ENCODE measurements at places on chromosomes 3 and 15. TPM values are rescaled to one million over a fixed set of nuclear protein-coding genes. Genes with fewer than 3 reads are reported as not detected.

The ECE2 gene
- not detected for total RNA-seq

- no peak for DNase-seq
Measured at GRCh38 chr3:11523572-11524101, 120.1 kb downstream of the VGLL4 start.

GRCh38 chr3:99817047-99817436 lies 620 bp upstream of the CMSS1 start:
- DNase-seq: peak; percentile 37

The ARPIN gene
- 12.0 TPM for total RNA-seq

DNA sequence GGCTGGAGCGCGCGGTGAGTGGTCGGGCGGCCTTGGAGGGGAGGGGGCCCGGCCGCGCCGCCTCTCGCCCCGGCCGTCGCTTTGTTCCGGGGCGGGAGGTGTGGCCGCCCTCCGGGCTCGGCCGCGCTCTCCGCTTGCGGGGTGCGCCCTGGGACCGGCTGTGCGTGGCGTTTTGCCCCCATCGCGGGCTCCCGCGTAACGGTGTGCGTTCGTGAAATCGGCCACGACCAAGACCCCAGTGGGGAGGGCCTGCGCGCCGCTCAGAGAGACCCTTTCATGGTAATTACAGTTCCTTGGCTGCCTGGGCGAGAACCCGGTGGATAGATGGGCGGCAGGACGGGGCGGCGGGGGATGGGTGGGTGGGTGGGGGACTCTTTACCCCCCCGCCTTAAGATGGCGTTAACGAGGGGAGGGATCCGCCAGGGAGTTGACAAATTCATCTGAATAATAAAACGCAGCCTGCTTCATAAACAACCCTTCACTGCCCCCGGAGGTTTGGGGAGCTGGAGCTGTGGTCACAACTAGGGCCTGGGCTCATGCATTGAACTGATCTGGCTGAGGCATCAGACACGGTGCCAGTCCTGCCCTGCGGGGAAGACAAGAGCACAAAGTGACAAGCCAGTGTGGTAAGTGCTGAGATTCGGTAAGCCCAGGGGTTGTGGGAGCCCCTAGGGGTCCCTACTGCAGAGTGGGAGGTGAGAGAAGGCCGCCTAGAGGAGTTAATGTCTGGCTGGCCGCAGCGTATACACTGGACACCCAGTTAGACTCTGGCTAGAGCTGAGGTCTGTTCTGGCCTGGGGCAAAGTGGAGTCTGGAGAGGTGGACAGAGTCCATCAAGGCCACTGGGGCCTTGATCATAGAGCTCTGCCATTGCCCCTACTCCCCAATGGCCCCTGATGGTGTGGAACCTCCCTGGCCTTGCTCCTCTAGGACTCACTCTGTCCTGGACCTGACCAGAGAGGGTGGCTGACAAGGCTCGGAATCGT lies 668 bp downstream of the MRAS start:
- peak; percentile 38 for DNase-seq

The SEMA3B gene
- total RNA-seq: 5.6 TPM

DNA sequence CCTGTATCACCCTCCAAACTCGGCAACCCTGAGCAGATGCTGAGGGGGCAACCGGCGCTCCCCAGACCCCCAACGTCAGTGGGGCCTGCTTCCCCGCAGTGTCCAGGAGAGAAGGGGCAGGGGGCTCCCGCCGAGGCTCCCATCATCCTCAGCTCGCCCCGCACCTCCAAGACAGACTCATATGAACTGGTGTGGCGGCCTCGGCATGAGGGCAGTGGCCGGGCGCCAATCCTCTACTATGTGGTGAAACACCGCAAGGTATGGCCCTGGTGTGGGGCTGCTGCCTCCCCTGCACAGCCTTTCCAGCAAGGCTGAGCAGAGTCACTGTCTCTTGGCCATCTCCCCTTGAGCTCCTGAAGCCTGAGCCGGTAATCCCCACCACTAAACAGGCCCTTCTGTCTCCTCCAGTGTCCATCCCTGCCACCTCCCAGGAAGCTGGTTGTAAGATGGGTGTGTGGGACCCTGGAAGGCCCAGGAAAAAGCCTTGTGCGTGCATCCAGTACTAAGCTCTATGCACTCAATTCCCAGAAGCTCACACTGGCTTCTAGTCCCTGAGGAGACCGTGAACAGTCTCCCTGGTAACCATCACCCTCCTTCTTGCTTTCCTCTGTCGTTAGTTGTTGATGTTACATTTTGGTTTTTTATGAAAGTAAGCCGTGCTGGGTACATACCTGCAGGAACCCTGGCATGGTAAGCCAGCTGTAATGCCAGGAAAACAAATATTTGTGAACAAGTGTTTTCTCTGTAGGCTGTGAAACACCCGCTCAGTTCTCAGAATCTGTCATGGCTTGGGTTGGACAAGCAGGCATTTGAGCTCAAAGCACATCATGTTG lies 63.3 kb downstream of the BOC start:
- DNase-seq: no peak

DNA sequence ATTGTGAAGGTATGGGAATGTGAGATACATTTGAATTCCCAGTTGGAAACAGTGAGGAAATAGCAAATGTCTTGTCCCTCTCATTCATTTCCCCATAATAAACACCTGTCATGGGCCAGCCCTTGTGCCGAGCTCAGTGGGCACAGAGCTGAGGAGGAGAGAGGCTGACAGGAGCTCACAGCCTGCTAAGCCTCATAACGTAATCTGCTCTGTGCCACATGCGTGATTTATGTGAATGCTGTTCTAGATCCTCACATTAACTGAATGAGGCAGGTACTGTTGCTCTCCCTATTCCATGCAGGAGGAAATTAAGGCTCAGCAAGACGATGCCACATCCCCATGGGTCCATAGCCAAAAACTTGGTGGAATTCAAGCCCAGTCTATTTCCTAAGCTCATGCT lies 35.2 kb upstream of the RHO start:
- no peak for DNase-seq

- DNase-seq: no peak
Measured at GRCh38 chr3:194034346-194035336, 101.3 kb upstream of the HES1 start.

The RASL12 gene
- total RNA-seq: 0.39 TPM

GRCh38 chr3:21952856-21953255 lies 201.8 kb upstream of the ZNF385D start:
- no peak for DNase-seq

GRCh38 chr15:78324144-78324543 lies 16.0 kb upstream of the CRABP1 start:
- no peak for DNase-seq

The RPL35A gene
- 934 TPM for total RNA-seq

The LRRC34 gene
- total RNA-seq: 9.4 TPM

The TXNRD3 gene
- total RNA-seq: 7.8 TPM

GRCh38 chr15:50358845-50359244 lies 3.8 kb upstream of the GABPB1 start:
- peak; percentile 63 for DNase-seq

The GOLGA6L7 gene
- total RNA-seq: not detected

GRCh38 chr3:45906681-45907407 lies 20.5 kb downstream of the CCR9 start:
- DNase-seq: peak; percentile 63

GRCh38 chr3:184727357-184728009 lies 15.6 kb upstream of the MAGEF1 start:
- DNase-seq: peak; percentile 75

- DNase-seq: peak; percentile 31
Measured at GRCh38 chr3:5250467-5251195, 63.1 kb downstream of the EDEM1 start.

DNA sequence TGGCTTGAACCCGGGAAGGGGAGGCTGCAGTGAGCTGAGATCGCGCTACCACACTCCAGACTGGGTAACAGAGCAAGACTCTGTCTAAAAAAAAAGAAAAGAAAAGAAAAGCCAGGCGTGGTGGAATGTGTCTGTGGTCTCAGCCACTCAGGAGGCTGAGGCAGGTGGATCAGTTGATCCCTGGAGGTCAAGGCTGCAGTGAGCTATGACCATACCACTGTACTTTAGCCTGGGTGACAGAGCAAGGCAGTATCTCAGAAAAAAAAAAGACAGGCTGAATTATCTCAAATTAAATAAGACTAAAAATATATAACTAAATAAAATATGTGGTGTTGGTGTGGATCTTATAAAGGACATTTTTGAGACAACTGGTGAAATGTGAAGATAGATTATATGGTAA lies 20.6 kb downstream of the SMARCC1 start:
- DNase-seq: no peak

DNA sequence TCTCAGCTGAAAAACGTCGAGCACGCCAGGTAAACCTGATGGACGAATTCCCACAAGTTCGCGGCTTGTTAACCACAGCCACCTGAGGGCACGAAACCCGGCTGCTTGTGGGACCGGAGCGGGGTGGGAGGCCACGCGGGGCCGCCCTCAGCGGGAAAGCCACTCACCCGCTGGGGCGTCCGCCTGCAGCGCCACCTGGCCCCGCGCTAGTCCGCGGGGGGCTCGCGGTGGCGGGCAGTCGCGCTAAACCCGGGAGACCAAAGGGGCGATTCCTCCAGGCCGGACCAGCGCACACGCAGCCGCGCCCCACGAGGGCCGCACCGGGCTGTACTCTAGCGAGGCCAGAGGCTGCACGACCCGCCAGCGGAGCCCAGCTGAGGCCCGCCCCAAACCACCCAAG lies 15.7 kb upstream of the CFAP161 start:
- no peak for DNase-seq

- no peak for DNase-seq
Measured at GRCh38 chr15:99441444-99441800, 124.4 kb upstream of the MEF2A start.

The FBXO40 gene
- total RNA-seq: under 0.01 TPM

- peak; percentile 43 for DNase-seq
Measured at GRCh38 chr15:63763476-63764123, 70.1 kb downstream of the HERC1 start.

The PPIP5K1 gene
- 16.7 TPM for total RNA-seq

DNA sequence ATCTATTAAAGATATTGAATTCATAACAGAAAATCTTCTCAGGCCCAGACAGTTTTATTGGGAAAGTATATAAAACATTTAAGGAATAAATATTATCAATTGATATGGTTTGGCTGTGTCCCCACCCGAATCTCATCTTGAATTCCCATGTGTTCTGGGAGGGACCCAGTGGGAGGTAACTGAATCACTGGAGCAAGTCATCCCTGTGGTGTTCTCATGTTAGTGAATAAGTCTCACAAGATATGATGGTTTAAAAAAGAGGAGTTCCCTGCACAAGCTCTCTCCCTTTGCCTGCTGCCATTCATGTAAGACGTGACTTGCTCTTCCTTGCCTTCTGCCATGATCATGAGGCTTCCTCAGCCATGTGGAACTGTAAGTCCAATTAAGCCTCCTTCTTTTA lies 160.5 kb downstream of the ANO10 start:
- DNase-seq: no peak

The FOXL2NB gene
- under 0.01 TPM for total RNA-seq

DNA sequence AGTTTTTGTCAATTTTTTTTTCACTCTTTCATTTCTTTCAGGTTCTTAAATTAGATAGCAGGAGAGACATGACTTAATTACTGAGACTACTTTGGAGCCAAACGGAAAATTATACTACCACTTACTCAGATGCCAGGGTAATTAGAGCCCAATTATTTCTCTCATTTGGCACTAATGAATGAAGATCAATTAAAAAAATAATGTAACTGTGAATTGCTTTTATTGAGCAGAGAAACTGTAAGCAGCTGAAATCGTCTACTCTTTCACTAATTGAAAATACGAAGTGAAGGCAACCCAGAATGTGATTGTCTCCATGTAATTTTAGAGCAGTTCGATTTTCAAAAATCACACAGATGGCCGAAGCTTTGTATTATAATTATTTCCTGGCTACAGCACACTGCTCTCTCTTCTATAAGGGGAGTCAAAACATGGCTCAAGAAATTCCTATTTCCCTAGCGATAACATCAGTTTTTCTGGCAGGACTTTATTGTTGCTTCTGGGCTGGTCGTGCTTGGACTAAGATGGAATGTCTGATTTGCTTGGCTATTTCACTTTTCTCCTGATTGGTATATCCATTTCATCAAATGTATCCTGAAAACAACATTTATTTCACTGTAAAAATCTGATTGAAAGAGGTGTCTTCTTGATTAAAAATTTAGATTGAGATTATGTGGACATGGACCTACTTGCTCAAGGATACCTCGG lies 55.8 kb upstream of the PDZRN3 start:
- DNase-seq: no peak

DNA sequence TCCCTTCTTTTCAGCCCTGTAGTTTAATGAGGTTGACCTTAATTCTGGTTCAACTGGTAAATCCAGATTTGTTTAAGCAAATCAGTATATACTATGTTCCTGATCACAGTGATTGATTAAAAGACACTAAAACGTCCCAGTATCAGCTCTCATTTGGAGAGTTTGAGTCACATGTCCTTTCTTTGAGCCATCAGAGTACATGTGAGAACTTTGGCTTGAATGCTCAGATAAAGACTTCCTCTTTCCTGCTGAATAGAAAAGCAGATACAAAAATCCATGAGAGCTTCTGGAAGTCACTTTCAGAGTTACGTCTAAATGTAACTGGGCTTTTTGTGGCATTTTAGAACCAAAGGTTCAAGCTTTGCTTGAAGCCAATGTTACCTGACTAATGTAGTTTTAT lies 341.8 kb upstream of the SATB1 start:
- DNase-seq: no peak

DNA sequence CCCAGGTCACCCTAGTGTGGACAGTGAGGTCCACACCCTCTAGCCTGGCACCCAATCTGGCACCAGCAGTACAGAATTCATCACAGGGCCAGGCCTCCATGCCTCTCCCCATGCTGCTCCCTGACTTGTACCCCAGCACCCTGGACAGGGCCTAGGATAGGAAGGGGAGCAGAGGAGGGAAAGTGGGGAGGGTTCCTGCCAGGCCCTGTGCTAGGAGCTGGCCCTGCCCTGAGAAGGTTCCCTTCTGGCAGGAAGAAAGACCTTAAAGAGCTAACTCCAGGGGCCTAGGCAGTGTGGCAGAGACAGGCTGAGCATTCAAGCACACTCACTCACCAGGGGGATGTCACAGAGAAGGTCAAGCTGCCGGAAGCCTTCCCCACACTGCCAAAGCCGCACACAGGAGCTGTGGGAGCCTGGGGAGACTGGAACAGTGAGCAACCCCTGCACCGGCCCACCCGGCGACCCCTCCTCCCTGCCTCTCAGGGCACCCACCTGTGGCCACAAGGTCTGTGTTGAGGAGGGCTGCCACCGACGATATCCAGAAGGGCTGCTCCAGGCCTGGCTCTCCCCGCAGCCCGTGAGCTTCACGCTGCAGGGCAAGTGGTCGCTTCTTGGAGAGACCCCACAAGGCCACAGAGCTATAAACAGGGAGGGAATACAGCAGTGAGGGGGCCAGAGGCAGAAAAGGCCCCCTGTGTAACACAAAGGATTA lies 7.4 kb downstream of the RRP9 start:
- no peak for DNase-seq

The CCR3 gene
- total RNA-seq: 0.10 TPM

The HOMER2 gene
- total RNA-seq: 20.4 TPM
